ENCODE measurements at places on chromosomes 11 and 22.

- DNase-seq = no peak
Observed at GRCh38 chr11:22476589-22476988, 138.4 kb downstream of the SLC17A6 start.

GRCh38 chr11:67265633-67266448, 432 bp upstream of the GRK2 start:
- DNase-seq = peak; percentile 76

GRCh38 chr11:108606070-108606469, 12.5 kb upstream of the EXPH5 start:
- no peak for DNase-seq

GRCh38 chr11:111945198-111945597, 8.1 kb downstream of the DIXDC1 start:
- DNase-seq = no peak

- DNase-seq = no peak
Observed at GRCh38 chr22:40244586-40244985, 66.9 kb downstream of the TNRC6B start.

GRCh38 chr11:28606930-28607329, 498.7 kb downstream of the METTL15 start:
- peak; percentile 61 for DNase-seq

Data from islet precursor cell (in vitro differentiated cells).